Upper lobe of right lung (tissue), 1 donor: ENCODE measurements at places on chromosomes 12 and 14.

- no peak for DNase-seq
These were observed 9.8 kb downstream of the SLC38A1 start for GRCh38 chr12:46259071-46259470.

GRCh38 chr12:66072135-66072534 is 58.4 kb downstream of the LLPH start:
- DNase-seq, result no peak

- DNase-seq, result no peak
These were observed 72.0 kb downstream of the C12orf56 start for GRCh38 chr12:64318605-64319004.

GRCh38 chr14:84250893-84251292 is 1279.1 kb upstream of the FLRT2 start:
- DNase-seq, result no peak

DNA sequence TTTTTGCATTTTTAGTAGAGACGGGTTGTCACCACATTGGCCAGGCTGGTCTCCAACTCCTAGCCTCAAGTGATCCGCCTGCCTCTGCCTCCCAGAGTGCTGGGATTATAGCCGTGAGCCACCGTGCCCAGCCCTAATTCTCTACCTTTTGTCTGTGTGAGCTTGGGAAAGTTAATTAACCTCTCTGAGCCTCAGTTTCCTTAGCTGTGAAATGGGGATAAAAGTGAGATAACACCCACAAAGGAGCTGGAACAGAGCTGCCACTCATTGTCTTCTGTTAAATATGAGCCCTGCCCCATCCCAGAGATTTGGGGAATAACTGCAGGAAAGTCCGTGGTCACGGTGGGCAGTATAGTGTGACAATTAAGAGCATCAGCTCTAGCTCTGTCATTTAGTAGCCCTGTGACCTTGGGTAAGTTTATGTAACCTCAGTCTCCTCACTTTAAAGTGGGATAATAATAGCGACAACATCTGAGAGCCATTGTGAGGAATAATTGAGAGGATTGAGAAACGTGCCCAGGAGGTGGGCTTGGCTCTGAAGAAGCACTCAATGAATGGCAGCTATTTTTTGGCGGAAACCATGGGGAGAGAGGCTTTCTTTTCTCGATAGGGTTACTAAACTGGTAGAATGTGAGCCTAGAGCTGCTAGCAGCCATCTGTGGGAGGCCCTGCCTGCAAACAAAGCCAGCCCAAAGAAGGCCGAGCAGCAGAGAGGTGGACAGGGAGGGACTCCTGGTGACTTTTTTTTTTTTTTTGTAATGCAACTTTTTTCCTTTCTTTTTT is 60.8 kb upstream of the MED13L start:
- DNase-seq, result no peak

DNA sequence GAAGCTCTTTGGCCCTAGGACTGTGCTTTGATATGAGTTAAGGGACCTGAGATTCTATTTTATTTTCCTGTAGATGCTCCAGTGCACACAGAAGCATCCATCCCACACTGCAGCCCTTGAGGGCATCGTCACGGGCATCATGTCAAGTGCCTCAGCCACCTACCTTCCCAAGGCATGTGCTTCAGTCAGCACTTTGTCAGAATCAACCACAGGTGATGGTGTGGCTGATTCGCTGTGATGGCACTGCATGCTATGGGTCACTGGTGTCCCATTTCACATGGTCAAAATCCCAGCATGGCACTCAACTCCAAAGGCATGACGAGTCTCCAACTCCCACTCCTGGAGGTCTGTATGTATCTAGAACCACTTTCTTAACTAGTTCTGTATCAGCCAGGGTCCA is 100.8 kb downstream of the AACS start:
- no peak for DNase-seq

GRCh38 chr12:4164559-4165558 is 108.7 kb upstream of the CCND2 start:
- peak; percentile 66 for DNase-seq

DNA sequence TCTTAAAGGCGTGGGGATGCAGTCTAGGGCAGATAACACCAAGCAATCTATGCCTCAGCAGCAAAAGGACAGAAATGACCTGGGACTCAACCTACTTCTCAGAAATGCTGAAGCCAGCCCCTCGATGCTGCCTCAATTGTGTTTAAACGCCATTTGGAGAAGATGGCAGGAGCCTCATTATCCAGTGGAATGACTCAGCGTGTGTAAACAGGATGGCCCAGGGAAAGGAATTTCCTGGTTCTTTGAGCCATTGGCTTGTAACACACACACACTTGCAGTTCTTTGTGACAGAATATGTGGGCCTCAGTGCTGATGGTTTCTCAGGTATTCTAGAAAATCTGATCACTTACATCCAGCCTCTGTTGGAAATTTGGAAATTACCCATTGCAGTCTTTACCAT is 154.3 kb downstream of the NTF3 start:
- no peak for DNase-seq

DNA sequence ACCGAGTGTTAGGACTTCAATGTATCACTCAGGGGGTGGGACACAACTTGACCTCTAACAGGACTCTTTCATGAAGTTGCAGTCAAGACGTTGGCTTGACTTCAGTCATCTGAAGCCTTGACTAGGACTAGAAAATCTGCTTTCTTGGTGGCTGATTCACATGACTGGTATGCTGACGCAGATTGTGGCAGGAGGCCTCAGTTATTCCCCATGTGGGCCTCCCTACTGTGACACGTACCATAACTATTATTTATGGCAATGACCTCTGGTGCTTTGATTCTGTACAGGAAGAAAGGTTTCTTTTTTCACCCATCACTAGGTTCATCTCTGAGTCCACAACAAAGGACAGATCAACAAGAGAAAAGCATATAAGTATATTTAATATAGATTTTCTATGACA is 270.4 kb downstream of the NEDD1 start:
- no peak for DNase-seq

DNA sequence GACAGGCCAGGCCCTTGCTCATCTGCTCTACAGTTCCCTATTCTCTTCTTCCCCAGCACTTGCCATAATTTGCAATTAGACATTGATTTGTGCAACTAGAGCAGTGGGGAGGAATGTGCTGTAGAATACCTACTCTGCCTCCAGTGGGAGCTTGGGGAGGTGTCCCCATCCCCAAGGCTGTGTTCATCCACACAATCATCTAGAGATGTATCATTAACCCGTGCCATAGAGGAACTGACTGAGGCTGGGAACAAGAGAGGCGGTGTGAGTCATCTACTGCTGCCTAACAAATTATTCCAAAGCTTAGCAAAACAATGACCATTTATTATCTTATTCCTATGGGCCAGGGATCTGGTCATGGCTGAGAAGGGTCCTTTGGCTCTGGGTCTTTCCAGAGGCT is 5.1 kb upstream of the OTUB2 start:
- no peak for DNase-seq

- peak; percentile 63 for DNase-seq
These were observed 525 bp upstream of the FAR2 start for GRCh38 chr12:29148596-29148910.

GRCh38 chr14:55946231-55946630 is 172.0 kb upstream of the PELI2 start:
- DNase-seq, result no peak

DNA sequence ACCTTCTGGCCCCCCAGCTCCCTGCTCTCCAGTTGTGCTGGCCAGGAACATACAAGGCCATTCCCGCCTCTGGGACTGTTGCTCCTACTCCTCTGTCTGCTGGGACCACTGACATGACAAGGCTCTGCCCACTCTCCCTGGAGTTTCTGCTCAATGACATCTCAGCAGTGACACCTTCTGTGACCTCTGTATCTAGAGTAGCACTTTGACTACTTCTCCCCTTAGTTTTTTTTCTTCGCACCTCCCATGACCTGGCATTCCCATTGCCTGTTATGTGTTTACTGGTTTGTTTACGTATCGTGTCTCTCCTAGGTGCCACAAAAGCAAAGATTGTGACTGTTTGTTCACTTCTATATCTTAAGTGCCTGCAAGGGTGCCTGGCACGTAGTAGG is 40.1 kb upstream of the TMEM263 start:
- no peak for DNase-seq

DNA sequence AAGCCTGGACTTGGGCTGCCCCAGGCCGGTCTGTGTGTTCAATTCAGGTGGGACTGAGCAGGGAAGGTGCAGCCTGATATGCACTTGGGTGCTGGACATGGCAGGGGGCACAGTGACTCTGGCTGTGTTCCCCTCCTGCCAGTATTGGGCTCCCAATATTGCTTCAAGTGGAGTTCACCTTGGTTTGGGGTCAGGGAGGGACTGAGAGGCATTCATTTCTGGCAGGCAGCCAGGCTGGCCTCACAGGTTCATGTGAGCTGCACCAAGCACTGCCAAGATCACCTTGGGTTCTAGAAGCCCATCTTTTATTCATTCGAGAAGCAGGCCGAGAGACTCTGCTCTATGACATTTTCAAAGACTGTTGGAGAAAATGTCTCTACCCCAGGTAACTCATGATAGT is 245.0 kb downstream of the CHST11 start:
- no peak for DNase-seq

GRCh38 chr12:57640175-57641042 is 7.4 kb upstream of the B4GALNT1 start:
- DNase-seq, result no peak

- no peak for DNase-seq
These were observed 37.4 kb upstream of the NKX2-8 start for GRCh38 chr14:36619853-36620252.

DNA sequence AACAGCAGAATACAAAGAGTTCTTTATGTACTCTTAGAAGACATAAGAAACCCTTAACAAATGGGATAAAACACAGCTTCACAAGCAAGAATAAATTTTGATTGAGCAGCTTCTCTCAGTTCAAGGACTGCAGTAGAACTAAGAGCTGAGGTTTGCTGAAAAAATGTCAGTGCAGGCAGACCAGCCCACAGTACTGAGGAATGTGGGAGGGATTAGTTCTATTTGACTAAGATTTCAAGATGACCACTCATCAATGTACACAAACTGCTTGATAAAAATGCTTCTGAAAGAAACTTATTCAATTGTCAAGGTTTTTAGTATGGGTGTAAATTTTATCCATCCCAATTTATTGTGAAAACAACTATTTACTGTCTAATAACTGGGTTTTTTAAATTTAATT is 138.4 kb downstream of the SEC23A start:
- no peak for DNase-seq

DNA sequence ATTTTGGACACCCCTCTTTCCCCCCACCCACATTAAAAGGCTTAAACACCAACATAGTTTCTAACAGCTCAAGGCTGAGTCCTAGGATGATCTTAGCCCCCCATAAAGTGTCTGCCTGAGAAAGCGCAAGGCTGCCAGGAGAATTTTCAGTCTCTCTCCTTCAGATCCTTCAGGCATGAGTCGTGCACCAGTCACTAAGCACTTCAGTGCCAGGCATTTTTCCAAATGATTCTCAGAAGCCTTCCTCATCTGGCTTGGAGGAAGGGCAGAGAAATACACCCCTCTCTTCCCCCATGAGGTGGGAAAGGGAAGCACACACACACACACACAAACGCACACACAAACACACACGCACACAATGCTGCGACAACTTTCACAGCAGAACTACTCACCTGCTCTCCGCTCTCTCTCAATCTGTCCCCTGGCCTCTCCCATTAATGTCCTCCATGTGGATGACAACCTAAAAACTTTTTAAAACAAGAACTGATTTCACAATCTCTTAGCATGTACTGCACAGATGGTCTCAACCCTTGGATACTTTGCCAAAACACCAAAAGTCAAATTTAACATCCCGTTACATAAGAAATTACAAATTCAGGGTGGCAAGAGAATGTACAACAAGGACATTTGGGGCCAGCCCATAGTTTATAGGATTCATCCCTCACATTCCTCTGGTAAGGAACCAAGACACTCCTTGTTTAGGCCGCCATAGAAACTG is 49.8 kb downstream of the CKAP4 start:
- DNase-seq, result no peak
